Colonic mucosa (tissue), 4 donors: ENCODE measurements at places on chromosomes 4 and X. TPM values are rescaled to one million over a fixed set of nuclear protein-coding genes. Genes with fewer than 3 reads are reported as not detected.

GRCh38 chr4:1380368-1381151 is 25.7 kb downstream of the NKX1-1 start:
- DNase-seq: no peak

GRCh38 chrX:132615391-132616131 is 126.7 kb upstream of the MBNL3 start:
- peak; percentile 53 for DNase-seq

- DNase-seq: no peak
Measured at GRCh38 chrX:31993637-31994036, 921.8 kb upstream of the FTHL17 start.

DNA sequence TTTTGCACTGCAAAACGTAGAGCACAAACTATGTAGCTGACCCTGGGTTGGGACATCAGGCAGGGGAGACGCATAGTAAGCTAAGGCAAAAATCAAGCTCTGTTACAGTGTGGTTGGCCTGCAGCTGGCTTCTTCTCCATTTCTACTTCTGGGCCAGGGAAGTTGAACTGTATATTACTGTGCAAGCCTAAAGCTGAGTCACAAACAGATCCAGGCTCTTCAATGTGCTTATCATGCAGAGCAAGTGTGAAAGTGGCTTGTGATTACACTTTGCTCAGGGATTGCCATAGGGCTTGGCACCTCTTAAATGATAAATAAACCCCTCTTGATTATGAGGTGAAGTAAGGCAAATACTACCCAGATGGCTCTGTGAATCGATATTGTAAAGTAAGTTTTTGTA is 40.5 kb downstream of the CLDN34 start:
- DNase-seq: no peak

DNA sequence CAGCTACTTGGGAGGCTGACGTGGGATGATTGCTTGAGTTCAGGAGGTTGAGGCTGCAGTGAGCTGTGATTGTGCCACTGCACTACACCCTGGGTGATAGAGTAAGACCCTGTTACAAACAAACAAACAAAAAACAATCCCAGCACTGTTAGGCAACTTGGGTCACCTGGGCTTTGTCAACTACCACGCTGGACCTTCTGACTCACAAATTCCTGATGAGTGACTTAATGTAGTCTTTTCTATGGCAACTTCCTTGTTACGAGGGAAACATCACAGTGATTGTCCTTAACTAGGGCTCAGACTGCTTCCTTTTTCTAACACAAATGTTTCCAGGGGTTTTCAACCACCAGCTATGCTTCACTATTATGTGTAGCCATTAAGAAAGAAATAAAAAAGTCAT is 128.8 kb upstream of the GPC4 start:
- DNase-seq: no peak

GRCh38 chrX:21374994-21375707 is 933 bp downstream of the CNKSR2 start:
- DNase-seq: no peak

DNA sequence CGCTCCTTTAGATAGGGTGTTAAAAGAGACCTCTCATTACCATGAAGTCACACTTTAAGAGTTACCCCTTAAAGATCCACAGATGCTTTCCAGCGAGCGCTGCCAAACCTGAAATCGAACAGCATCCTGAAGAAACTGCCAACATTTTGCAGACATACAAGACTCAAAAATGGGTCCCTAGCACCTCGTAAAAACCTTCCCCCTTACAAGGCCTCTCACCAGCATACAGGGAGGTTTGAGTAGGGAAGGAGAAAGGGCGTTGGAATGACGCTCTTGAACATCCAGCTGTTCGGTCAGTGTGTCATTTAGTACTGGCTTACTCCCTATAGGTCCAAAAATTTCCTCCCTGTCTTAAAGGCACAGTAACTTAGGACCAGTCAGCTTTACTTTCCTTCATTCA is 45.3 kb upstream of the PGRMC1 start:
- no peak for DNase-seq

- DNase-seq: no peak
Measured at GRCh38 chr4:180641495-180641894, 1601.7 kb upstream of the TENM3 start.

GRCh38 chr4:103289186-103289585 is 91.0 kb upstream of the CENPE start:
- no peak for DNase-seq

- DNase-seq: no peak
Measured at GRCh38 chr4:16593386-16593785, 305.1 kb downstream of the LDB2 start.

GRCh38 chrX:108332281-108332680 is 105.9 kb downstream of the COL4A6 start:
- no peak for DNase-seq

- DNase-seq: no peak
Measured at GRCh38 chr4:102730968-102731533, 29.7 kb downstream of the MANBA start.

DNA sequence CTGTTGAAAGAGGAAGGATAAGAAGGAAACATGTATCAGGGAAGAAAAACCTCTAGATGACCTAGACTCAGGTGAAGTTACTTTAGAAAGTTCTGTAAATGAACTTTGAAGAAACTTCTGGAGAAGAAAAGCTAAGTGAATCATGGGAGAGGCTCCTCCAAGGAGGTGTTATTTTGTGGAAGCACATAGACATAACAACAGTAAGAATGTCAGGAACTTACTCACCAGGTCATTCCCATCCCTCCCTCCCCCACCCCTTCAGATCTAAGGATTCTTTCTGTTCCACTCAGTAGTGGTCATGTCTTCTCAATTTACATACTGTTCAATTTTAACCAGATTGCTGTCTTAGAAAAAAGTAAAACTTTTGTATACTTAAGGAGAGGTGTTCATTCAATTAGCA is 310.5 kb upstream of the DDX53 start:
- no peak for DNase-seq

GRCh38 chr4:181140037-181140603 is 1103.1 kb upstream of the TENM3 start:
- no peak for DNase-seq

DNA sequence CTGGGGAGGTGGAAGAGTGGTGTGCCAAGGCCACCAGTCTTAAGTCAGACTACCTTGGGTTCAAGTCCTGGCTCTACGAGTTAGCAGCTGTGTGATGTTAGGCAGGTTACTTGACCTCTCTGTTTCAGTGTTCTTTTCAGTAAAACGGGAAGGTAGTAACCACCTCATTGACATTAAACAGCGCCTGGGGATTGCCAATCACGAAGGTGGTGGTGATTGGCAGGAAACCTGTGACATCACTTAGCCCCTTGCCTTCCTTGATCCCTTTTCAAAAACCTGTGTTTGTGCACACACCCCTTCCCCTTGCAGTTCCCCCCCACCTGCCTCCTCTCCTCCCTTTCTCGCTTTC is 7.6 kb downstream of the KLF3 start:
- DNase-seq: no peak

GRCh38 chrX:80648023-80648422 is 161.7 kb downstream of the BRWD3 start:
- DNase-seq: no peak

GRCh38 chr4:25209702-25210101 is 24.1 kb upstream of the PI4K2B start:
- DNase-seq: no peak

DNA sequence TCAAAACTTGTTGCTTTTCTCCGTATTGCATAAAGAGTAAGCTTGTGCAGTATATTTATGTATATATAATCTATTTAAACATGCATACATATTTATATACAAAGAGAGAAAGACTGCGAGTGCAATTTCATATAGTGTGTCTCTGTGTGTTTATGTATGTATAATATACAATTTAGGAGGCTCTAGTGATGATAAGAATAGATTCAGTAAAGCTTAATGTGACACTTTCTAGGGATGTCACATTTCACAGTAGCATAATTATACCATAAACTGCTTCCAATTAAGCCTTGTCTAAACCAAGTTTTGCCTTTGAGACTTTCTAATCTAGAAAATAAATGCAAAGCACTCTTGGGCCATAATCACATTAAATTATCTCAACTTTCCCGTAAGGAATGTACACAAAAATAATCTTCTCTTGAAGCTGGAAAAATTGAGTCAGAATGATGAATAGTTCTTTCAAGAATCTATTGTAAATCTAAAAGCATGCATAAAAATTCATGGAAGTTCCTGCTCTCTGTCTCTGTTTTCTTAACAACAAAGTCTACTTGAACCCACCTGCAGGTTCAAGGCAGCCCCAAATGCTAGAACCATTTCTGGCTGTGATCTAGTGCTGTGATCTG is 114.1 kb upstream of the NPY2R start:
- no peak for DNase-seq

DNA sequence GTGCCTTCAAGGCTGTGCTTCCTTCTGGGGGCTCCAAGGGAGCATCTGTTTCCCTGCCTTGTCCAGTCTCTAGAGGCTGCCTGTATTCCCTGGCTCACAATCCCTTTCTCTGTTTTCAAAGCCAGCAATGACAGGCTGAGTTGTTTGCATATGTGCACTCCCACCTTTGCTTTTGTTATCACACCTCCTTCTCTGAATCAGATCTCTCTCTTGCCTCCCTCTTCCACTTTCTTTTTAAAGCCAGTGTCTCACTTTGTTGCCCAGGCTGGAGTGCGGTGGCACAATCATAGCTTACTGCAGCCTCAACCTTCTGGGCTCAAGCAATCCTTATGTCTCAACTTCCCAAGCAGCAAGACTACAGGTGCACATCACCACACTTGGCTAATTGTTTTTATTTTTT is 37.1 kb upstream of the LEF1 start:
- no peak for DNase-seq

GRCh38 chrX:24131476-24131875 is 18.1 kb upstream of the ZFX start:
- DNase-seq: no peak

DNA sequence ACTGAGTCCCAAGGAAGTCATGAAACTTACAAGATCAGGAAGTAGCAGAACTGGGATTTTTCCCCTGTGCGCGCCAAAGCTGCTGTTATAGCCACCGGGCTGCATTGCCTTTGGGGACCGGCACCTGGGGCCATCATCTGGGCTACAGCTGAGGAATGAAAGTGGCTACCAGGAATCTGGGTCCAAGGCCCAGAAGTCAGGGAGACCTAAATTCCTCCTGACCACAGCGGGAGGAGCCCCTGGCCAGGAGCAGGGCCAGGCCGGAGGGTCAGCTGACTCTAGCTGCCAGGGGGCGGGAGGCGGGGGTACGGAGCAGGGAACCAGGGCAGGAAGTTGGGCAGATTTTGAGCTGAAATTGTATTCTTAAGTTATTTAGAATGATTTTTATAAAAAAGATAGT is 242.4 kb downstream of the EVC2 start:
- DNase-seq: no peak

DNA sequence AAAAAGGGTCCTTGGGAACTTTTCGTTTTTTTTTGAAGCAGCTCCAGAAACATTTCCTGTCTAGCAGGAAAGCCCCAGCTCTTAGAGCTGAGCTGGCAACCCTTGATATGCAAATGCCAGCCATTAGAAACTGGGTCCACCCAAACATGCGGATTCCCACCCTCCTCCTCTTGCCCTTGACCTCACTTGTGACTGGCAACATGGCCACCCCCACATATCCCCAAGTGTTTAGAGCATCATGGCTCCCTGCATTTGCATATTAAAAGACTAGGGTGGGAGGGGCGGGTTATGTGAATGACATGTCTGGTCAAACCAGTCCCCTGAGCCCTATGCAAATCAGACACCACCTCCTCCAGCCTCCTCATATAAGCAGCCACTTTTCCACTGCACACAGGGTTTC is 671.1 kb downstream of the FAT4 start:
- no peak for DNase-seq

DNA sequence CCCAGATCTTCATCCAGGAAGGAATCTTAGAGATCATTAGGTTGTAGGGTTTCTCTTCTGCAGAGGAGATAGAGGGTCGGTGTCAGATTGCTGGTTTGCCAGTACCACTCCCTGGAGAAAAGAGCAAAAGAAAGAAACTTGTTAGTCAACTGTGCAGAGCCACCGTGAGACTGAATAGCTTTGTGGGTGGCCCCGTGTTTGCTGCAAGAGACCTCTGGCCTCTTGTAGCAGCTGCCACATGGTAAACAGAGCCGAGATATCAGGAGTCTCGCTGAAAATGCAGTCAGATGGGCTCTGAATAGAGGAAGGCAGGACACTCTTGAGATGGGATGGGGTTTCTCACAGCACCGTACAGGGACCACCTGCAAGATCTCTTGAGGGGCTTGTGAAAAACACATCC is 149.7 kb downstream of the PTTG2 start:
- DNase-seq: peak; percentile 61

- no peak for DNase-seq
Measured at GRCh38 chr4:6696611-6697010, 2.9 kb downstream of the S100P start.

DNA sequence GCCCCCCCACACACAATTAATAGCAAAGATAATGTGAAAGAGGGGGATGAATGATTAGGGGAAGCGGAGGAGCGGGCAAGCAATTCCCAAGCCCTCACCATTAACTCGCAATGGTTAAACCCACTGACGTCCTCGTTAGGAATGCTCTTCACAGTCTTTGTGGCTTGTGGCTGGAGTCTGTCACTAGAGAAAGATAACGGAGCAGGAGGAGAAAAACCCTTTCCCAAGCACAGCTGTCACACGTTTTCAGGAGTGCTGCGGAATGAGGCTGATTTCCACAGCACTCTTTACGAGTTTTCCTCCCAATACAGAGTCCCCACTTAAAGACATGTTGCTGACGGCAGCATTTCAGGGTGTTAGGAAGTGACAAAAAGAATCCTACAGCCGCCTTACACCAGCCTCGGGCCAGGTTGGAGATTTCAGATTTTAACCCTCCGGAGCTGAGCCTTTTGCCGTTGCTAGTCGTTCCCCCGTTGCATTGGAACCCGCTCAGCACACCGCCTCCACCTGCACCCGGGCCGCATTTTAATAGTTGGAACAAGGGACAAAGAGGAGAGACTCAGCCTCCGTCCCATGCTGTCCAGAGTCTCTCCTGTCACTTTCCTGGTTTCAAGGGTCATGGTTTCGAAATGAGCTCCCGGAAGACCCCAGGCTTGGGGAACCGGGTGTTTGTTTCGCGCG is 92.2 kb downstream of the GEMIN8 start:
- no peak for DNase-seq

Gene MAOA
- total RNA-seq: 307 TPM

Gene STPG2
- not detected for total RNA-seq

Gene ERCC6L
- 8.2 TPM for total RNA-seq

Gene RIBC1
- 0.72 TPM for total RNA-seq

Gene KLB
- 0.40 TPM for total RNA-seq

Gene TMPRSS11D
- total RNA-seq: not detected

Gene TMPRSS11E
- total RNA-seq: not detected

Gene PASD1
- not detected for total RNA-seq

Gene ARHGAP36
- not detected for total RNA-seq

Gene MID1IP1
- total RNA-seq: 42.8 TPM

Gene TEX13D
- not detected for total RNA-seq

Gene TMEM154
- total RNA-seq: 1.5 TPM

Gene CPE
- total RNA-seq: 49.6 TPM

Gene CPZ
- 1.5 TPM for total RNA-seq

Gene KLF8
- total RNA-seq: 2.3 TPM

Gene CABS1
- not detected for total RNA-seq

Gene SUPT20HL2
- total RNA-seq: not detected

Gene DCAF12L2
- total RNA-seq: 0.08 TPM
